DMS79 treated with DMSO at 0.1 percent for 48 hours (cell line): ENCODE measurements at places on chromosomes 7 and 10.

DNA sequence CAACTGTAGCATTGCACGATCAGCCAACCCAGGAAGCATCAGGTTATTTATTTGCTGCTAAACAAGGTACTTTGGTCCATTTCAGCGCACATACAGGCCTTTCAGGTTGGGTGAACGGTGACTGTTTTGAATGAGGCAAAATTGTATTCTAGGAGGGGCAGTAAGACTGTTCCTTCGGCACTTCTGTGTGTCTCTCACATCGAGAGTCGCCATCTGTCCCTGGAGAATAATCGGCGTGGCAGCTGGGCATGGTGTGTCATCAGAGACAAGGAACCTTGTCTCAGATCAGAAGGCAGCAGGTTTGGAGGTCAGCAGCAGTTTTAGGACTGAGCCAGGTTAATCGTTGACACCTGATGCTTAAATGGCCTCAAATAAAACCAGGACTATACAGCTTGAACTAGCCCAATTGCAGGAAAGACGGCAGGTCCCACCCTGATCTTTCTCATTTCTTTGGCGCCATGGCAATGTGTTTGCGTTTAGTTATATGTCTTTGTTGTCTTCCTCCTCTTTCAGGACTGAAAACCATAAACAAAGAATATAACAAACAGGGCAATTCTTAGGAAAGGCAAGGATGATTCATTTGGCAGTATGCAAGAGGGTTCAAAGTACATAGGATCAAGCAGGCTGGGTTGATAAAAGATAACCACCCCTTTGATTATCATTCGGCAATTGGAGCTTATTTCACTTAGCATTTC, 92.0 kb upstream of the PRR15 start:
- no peak for DNase-seq

DNA sequence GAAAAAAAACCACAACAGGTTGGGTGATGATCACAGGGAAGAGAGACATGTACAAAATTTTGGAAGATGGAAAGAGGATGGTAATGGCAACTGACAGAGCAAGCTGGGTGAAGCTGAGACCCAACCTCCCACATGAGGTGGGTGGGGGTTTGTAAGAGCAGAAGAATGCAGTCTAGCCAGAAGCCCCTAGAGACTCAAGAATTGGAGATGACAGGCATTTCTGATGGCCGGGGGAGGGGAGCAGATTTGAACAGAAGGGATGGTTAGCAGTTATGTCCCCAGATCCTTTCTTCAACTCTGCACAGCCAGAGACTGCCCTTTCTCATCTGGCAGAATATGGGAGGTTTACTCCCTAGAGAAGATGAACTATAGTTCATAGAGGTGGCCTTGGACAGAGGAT, 208.0 kb downstream of the GALNT17 start:
- no peak for DNase-seq

- no peak for DNase-seq
Measured at GRCh38 chr10:132111121-132111731, 45.5 kb downstream of the JAKMIP3 start.

DNA sequence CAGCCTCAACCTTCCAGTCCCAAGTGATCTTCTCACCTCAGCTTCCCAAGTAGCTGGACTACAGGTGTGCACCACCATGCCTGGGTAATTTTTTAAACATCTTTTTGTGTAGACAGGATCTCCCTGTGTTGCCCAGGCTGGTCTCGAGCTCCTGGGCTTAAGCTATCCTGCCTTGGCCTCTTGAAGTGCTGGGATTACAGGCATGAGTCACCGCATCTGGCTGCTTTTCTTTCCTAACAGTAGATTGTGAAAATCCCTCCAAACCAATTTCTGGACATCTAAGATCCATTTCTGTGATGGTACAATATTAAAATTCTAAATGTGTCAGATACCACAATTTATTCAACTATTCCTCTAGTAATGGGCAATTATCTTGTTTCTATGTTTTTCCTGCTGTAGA, 38.7 kb downstream of the RAB18 start:
- no peak for DNase-seq
